ENCODE measurements at places on chromosomes 2 and 18.

GRCh38 chr2:126945118-126945517, 46.4 kb downstream of the TEX51 start:
- DNase-seq: no peak

DNA sequence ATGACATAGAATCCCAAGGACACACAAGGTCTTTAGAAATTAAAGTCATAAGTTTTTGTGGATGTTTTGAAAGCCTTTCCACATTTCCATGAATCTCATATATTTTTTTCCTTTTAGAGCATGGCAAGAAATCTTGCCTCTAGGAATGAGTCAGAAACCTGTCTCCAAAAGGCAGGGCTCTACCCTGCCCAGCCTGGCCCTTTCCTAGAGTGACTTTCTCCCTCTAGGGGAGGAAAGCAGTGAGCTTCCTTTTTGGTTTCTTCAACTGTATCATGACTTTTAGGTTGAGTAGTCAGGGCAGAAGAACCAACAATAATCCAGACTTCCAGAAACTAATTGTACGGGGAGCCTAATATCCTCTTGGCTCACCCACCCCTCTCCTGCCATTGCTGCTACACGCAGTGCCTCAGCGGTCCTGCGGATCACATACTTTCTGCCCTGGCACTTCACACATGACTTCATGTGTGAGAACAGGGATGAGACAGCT, 300.3 kb downstream of the AGPS start:
- no peak for DNase-seq

GRCh38 chr2:8546612-8547283, 135.1 kb upstream of the ID2 start:
- no peak for DNase-seq

- no peak for DNase-seq
These were observed 38.1 kb upstream of the LBH start for GRCh38 chr2:30193104-30193681.

DNA sequence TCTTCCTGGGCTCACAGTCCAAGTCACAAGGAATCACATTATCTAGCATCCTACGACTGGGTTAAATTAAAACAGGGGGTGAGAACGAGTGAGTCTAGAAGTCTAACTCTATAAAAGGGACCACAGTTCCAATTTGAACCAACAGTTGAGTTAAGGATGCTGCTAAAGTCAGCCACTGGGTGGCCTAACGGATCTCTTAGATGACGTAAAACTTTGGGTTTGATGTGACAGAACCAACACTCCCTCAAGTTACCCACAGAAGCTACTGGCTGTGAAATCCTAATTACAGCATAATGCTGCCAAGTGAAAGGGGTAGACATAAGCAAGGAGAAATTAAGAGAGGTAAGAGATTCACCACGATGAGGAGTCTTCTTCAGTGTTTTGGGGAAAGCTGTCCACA, 32.7 kb upstream of the RUFY4 start:
- no peak for DNase-seq

DNA sequence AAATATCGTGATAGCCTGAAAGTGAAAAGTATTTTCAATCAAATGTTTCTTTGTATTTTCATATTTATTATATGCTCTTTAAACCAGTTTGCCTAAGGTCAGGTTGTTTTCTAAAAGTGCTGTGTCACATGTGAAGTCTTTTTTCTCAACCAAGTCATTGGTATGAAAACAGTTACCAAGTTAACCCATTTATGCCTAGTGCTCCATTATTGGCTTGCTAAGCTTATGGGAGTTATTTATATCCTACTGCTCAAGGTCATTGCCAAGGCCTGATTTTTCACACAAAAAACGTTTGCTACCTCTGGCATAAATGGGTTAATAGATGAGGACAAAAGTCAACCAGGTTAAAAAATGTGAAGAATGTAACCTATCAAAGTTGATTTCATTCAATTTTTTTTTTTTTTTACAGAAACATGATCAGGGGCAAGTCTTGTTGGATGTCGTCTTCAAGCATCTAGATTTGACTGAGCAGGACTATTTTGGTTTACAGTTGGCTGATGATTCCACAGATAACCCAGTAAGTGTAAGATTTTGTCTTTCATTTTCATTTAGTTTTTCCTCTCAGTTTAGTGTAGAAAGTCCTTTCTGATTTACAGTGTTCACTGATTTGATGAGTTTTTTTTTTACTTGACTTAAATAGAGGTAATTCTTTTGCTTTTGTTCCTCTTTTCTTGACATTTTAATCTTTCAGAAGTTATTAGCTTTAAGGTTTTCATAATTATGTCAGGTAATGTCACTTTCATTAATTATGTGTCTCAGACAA, 102.6 kb downstream of the PTPN4 start:
- no peak for DNase-seq

DNA sequence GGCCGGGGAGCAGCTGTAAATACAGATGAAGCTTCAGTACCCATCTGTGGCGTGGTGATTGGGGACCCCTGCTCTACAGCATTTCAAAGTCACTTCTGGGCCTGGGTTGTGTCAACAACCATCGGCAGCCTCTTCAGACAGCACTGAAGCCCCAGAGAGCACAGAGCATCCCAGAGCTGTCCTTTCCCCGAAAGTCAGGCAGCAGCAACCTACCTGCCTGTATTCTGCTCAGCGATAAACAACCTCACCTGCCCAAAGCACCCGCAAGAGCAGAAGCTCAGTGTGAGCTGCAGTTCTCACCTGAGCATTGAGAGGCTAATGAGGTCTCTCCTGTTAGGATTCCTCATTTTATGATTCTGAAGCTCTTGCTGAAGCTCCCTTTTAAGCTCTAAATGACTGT, 19.3 kb downstream of the TRABD2A start:
- no peak for DNase-seq

DNA sequence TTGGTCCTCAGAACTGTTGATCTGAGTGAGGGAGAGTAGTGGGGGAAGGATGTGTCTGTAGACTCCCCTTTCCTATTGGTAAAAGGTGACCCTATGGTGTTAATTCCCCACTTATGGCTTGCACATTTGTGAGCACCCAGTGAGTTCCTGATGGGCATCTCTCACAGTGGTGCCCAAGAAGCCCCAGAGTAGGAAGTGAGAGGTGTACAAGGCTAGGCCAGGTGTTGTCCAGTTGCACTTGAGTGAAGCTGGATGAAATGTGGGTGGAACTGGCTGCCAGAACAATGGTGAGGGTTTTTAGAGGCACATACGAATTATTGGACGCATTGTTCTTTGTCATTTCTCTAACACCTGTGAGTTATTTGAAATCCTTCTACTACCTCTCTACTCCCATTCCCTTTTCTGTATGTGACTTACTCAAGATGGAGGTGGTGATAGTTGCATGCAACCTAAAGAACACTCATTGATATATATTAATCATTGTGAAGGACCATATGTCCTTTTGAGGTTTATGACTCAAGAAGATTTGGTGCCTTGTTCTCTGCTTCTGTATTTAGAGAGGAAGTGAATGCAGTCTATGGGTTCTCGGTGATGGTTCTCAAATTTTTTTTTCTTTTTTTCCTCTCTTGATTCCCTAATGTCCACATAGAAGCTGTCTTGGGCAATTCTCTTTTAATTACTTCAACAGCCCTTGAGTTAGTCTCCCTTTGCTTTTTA, 162.7 kb downstream of the FSHR start:
- DNase-seq: no peak
